Neural progenitor cell (in vitro differentiated cells): ENCODE measurements at places on chromosomes 5 and 9.

DNA sequence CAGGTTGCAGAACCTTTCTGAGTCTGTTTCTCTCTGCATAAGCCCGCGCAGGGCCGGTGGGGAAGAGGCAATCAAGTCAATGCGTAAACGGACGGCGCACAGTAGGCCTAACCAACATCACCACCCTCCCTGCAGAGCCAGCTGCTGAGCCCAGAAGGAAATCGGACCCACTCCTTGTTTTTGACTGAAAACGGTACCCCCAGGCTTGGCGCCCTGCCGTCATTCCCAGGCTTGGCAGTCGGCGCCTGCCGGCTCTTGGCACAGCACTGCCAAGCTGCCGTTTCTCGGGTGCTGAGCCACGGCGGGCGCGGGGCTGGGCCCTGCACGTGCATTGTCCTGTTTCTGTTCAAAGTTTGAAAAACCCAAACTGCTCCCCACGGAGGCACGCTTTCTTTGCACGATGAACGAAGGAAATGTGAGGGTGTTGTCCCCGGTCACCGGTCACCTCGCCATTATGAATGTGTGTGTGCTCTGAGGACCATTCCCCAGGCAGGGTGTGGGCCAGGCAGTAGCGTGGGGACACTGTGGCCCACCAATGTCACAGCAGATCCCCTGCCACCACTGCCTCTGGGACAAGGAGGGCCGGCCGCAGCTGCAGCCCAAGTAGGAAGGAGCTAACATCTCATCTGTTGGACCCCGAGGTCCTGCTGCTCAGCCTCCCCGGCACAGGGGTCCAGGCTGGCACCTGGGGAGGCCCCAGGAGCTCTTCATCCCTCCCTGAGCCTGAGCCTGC lies 20.1 kb downstream of the FIBCD1 start:
- DNase-seq, result no peak

- DNase-seq, result no peak
Measured at GRCh38 chr5:78521455-78521854, 127.1 kb downstream of the LHFPL2 start.

- peak; percentile 17 for DNase-seq
Measured at GRCh38 chr5:170348137-170348633, 41.0 kb downstream of the KCNMB1 start.

DNA sequence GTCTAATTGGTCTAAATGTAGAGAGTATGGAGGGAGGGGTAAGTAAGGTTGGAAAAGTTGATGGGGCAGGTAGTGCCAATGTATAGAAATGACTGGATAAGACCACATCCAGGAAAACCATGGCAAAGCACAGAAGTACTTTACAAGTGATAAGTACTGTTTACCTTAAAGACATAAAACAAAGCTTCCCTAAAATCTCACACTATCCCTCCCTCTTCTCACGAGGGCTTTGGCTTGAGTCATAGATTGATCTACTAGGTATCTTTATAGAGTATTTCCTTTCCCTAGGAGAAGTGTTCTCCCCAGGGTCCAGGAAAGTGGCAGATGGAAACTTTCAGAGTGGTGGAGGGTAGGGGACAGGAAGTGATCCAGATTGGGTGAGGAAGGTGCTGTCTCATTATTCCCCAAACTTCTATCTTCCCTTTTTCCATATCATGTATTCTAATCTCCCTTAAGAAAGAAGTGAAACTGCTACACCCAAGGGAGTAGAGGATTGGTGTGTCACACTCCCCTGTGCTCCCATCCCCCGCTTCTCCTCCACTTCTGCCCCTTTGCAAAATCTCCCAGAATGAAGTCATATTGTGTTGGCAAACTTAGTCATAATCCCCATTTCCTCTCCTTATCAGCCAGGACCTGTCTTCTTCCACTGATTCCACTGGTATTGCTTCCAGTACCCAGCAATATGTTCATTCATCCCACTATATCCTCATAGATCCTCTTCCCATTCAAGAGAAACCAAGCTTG lies 14.6 kb downstream of the IL33 start:
- DNase-seq, result no peak

DNA sequence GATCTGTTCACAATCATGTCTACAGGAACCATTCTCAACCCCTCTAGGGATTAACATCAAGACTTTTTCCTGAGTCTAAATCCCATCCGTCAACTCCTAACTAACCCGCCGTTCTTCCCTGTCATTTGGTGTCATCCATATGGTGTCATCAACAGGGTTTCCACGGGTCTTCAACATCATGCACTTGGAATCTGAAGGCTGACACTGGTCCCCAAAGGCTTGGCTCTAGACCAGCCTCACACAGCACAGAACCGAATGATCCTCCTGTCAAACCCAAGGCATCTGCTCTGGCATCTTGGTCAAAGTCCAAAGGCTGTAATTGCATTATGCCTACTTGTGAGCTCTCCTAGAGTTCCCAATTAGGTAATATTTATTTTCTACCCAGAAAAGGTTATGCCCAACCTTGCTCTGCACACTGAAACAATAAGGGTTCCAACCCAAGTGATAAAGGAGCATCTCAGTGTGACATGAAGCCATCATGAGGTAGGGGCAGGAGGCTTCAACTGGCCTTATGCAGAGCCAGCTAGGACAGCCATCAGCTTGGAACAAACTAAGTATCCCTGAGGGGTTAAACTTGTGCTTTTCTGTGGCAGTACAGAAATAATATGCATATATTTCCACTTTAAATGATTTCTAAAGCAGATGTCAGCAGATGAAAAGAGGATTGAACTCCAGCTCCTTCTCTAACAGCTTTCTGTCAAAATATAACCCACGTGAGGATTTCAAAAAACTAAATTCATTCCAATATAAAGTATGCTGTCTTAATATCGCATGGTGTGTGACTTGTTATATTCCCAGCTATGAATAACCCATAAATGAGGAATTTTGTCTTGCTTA lies 13.9 kb downstream of the ENC1 start:
- no peak for DNase-seq

GRCh38 chr9:123568691-123569688 lies 213.0 kb downstream of the CRB2 start:
- no peak for DNase-seq

GRCh38 chr9:134682026-134682425 lies 40.4 kb downstream of the COL5A1 start:
- DNase-seq, result no peak

DNA sequence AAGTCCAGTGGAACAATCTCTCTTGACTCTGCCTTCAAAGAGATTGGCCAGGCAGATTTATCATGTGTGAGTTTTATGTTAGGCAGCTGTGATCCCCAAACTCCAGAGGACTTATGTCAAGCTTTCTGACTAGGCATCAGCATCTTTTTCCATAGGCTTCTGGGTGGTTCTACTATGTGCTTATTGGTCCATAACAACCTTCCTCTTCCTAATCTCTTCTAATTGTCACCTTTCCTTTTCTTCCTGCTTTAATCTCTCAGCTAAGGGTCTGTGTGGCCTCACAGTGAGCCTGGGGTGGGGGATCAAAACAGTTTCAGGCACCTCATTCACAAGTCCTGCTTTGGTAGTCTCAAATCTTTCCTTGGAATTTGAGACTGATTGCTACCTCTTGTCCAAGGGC lies 170.9 kb upstream of the CHD1 start:
- peak; percentile 35 for DNase-seq

DNA sequence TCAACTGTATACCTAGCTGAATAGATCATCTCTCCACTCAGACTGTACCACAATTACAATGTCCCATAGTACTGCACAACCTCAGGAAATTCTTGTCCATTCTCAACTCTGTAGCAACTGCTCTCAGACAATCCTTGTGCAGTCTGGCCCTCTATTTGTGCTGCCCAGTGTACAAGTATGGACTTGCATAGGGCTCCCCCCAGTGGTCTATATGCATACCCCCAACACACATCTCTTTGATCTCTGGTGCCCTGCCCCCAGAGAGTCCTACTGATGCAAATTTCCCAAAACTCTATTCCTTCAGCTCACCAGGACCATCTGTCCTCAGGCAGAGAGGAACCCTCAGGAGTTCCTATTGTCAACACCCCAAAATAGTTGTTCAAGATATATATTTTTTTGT lies 205.3 kb downstream of the SLCO4C1 start:
- DNase-seq, result peak; percentile 80

DNA sequence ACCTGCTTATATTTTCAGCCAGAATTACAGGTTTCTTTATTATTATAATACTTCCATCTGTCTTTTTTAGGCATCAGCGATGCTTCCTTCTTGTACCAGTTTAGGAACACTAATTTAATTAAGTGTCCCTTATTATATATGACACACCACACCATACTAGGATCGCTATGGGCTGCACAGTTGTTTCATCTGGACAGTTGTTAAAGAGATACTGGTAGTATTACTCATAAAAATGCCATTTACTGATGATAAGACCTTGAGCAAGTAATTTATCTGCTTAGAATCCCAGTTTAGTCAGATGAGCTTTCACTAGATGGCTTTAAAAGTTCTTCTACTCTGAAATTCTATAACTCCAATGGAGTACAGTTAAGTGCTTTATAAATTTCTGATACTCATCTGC lies 17.1 kb downstream of the ARSK start:
- no peak for DNase-seq

GRCh38 chr5:18375641-18376040 lies 741.4 kb downstream of the TAF11L14 start:
- DNase-seq, result no peak

- DNase-seq, result peak; percentile 48
Measured at GRCh38 chr5:17400724-17401469, 97.1 kb upstream of the TAF11L2 start.

DNA sequence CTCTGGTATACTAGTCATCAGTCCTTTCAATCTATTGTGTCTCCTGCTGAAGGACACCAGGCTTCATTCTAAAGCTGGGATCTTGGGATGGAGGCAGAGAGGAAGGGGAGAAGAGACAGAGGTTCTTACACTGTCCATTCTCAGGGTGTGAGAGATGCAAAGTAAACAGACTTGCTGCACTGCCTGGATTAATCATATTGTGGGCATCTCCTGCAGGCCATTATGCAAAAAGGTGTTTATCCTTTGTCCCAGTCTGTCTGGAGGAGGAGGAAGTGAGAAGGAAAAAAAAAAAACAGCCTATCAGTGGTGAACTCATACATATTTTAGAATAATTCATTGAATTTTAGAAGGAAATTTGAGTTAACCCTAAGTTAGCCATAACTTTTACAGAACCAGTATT lies 92.9 kb upstream of the TNPO1 start:
- DNase-seq, result no peak

- no peak for DNase-seq
Measured at GRCh38 chr5:140246378-140247122, 56.4 kb downstream of the PFDN1 start.

DNA sequence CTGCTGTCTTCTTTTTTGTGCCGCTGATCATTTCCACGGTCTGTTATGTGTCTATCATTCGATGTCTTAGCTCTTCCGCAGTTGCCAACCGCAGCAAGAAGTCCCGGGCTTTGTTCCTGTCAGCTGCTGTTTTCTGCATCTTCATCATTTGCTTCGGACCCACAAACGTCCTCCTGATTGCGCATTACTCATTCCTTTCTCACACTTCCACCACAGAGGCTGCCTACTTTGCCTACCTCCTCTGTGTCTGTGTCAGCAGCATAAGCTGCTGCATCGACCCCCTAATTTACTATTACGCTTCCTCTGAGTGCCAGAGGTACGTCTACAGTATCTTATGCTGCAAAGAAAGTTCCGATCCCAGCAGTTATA lies 17.1 kb downstream of the F2R start:
- no peak for DNase-seq

DNA sequence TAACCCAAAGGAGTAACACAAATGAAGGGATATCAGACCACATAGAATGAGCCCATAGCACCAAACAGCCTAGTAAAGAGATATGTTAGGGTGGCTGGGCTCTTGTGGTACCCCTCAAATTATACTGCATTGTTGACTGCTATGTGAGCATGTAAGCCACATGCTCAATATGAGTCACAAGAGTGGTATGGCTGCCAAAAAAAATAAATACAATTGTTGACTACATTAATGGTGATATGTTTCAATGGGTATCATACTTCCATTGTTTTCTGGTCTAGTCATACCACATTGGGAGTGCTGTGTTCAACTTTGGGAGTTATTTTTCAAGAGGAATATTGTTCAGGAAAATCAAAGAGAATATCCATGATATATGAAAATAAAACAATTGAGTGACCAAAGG lies 162.4 kb upstream of the PIK3R1 start:
- DNase-seq, result no peak

- no peak for DNase-seq
Measured at GRCh38 chr5:157965040-157965678, 106.2 kb upstream of the CLINT1 start.

DNA sequence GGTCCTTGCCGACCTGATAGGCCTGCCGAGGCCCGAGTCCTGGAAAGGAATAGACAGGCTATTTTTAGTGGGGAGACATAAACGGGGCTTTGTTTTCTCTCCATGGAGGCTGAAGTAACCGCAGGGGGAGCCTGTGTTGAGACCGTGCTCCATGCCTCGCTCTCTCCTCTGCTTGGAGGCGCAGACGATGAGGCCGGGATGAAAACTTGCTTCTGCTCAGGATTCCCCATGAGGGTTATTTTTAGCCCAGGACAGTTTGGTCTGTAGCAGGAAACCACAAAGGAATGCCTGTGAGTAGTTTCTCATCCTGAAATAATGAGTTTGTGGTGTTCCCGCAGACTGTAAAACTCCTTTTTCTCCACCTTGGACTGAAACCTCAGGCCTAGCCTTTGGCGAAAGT lies 81.9 kb upstream of the RARS1 start:
- no peak for DNase-seq

GRCh38 chr9:136676297-136676794 lies 10.9 kb downstream of the AGPAT2 start:
- DNase-seq, result no peak

GRCh38 chr5:132497488-132497997 lies 7.0 kb upstream of the IRF1 start:
- no peak for DNase-seq

DNA sequence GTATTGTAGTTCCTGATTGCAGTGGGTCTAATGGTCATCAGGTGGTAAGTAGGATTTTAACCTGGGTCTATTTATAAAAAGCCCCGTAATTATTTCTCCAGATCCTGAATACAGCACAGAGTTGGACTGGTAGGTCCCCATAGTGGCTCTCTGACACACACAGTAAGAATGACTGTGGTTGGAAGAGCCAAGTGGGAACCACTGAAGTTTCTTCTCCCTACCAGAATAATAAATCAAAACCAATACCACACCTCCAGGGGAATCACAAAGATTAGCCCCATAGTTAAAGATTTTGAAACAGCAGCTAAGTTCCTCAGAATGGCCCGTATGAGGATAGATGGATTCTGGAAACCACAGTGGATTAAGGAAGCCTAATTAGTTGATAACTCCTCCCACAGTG lies 68.4 kb upstream of the ZFR start:
- no peak for DNase-seq

- DNase-seq, result no peak
Measured at GRCh38 chr5:72784129-72784528, 32.3 kb upstream of the TNPO1 start.

- no peak for DNase-seq
Measured at GRCh38 chr9:2691626-2692025, 25.7 kb upstream of the KCNV2 start.

- no peak for DNase-seq
Measured at GRCh38 chr5:5933651-5934050, 444.7 kb downstream of the MED10 start.

DNA sequence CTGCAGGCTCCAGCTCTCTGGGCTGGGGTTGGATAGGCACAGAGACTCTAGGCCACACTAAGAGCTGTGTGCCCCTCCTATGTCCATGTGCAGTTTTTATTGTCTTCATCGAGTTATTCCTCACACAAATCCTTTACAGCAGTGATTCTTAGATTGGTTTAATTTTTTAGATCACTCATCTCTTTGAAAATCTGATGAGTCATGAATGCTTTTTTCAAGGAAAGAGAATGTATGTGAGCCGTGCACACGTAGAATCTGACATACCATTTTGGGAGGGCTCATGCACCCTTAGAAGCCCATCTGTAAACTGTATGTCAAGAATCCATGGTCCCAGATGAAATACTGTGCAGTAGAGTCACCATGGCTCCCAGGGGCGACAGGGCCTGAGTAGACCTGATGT lies 100.7 kb upstream of the S1PR3 start:
- no peak for DNase-seq
